ENCODE measurements at places on chromosomes 3 and 15.

DNA sequence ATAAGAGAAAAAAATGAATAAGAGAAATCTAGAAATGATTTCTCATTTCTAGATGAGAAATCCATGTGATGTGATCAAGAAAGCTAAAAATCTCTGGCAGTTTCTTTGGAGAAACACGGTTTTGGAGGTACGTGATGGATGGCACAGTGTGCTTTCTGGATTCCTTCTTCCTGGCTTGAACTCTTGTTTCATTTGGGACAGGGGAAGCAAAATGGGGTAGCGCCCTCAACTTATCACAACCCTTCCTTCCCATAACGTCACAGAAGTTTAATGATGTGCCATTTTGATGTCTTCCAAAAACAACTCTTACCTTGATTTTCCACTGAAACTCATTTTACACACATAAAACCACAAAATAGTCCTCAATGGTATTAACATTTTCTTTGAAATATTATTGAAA is 1037.3 kb downstream of the ROBO2 start:
- no peak for DNase-seq

- DNase-seq: no peak
Measured at GRCh38 chr15:80823995-80824394, 44.8 kb downstream of the CEMIP start.

DNA sequence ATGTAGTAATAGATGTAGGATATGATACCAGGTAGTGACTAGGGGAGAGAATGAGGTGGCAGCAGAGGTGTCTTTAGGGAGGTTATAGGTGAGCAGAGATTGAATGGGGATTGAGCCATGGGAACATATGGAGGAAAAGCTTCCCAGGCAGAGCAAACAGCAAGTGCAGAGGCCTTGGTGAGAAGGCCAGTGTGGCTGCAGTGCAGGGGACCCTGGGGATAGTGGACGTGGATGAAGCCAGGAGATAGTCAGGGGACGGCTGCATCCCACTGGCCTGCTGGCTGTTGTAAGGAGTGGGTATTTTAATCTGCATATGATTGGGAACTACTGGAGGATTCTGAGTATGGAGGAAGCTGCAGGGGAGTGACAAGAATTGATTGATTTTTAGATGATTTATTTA is 62.7 kb upstream of the TRAK1 start:
- DNase-seq: no peak

- peak; percentile 30 for DNase-seq
Measured at GRCh38 chr3:128487813-128488635, 5.0 kb downstream of the GATA2 start.

- no peak for DNase-seq
Measured at GRCh38 chr3:115099986-115100571, 47.0 kb downstream of the ZBTB20 start.

DNA sequence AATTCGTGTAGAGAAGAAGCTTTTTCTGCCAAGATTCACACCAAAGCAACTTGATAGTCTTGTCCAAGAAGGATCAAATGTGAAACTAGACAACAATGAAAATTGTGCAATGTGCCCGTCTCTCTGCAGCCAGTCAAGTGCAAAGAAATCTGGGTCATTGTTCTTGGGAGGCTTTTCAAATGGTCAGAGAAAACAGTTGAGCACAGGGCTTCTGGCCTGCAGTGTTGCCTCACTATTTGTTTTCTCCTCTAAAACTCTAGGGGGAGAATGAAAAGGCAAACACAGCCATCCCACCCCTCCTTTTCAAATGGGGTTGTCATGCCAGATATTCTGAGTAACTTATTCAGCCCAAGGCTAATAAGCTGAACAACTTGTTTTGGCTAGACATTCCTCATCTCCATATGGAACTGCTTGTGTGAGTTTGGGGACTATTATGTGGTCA is 417.6 kb upstream of the CDIN1 start:
- DNase-seq: no peak

DNA sequence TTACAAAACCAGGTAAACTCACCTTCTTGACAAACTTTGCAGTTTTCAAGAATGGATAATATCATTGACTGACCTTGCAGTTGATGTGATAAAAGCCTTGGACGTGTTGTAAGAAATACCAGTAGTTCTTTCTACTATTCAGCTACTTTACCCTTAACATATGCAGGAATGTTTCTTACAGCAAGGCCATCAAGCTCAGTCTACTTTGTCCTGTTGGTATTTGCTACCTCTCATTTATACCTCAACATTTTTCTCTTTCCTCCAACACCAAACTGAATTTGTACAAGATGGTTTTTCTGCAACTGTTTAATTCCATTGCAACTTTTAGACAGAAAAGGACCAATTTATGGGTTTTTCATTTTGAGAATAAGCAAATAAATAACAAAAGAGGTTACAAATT is 147.4 kb upstream of the BCHE start:
- DNase-seq: no peak

DNA sequence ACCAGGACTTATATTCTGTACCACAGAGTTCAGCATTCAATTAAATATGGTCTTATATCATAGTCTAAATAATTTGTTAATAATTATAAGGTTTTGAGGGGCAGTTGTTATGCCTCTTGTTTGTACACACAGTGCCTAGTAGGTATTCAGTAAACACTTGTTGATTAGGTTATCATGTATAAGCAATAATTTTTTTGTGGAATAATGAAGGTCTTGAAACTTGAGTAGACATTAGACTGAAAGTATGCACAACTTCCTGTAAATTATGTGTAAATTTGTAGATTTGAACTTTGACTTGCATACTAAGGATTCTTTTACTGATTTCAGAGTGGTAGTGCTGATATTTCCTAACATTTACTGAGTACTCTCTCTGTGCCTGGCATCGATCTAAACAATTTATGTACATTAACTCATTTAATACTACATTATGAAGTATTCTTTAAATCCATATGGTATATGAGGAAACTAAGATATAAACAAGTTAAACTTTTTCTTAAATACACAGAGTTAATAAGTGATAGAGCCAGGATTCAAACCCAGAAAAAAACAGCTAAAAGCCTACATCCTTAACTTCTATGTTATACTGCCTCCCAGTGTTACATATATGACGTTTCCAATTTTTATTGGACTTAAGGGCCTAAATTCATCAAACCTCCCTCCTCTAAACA is 65.1 kb downstream of the GLCE start:
- no peak for DNase-seq

- DNase-seq: no peak
Measured at GRCh38 chr3:158152186-158152585, 42.3 kb downstream of the RSRC1 start.
